ENCODE measurements at places on chromosomes 13 and 19. TPM values are rescaled to one million over a fixed set of nuclear protein-coding genes. Genes with fewer than 3 reads are reported as not detected.

The WDR62 gene
- 4.0 TPM for polyA plus RNA-seq

The KLF2 gene
- polyA plus RNA-seq: 17.5 TPM

The TMEM59L gene
- 1.5 TPM for polyA plus RNA-seq

The KIR3DL2 gene
- not detected for polyA plus RNA-seq

The NTN5 gene
- polyA plus RNA-seq: 0.47 TPM

The FCGBP gene
- polyA plus RNA-seq: 5.4 TPM

The SH2D3A gene
- polyA plus RNA-seq: 4.8 TPM

The HIF3A gene
- 28.3 TPM for polyA plus RNA-seq

The MCF2L gene
- 26.3 TPM for polyA plus RNA-seq

The FBXO17 gene
- 57.6 TPM for polyA plus RNA-seq

The GFY gene
- polyA plus RNA-seq: not detected

The ZNF418 gene
- 18.7 TPM for polyA plus RNA-seq

The SIGLEC7 gene
- 0.74 TPM for polyA plus RNA-seq

The ANKRD24 gene
- 1.1 TPM for polyA plus RNA-seq

The CEACAM20 gene
- not detected for polyA plus RNA-seq

The TEX29 gene
- not detected for polyA plus RNA-seq

The PLA2G4C gene
- 6.8 TPM for polyA plus RNA-seq

The IFNL1 gene
- polyA plus RNA-seq: not detected

The ELF1 gene
- 50.7 TPM for polyA plus RNA-seq

The CYP2A6 gene
- not detected for polyA plus RNA-seq

The TEX26 gene
- 3.4 TPM for polyA plus RNA-seq

The MEF2B gene
- polyA plus RNA-seq: 1.1 TPM

The PRX gene
- polyA plus RNA-seq: 11.9 TPM

The ZNF226 gene
- polyA plus RNA-seq: 28.4 TPM
